ENCODE measurements at places on chromosomes 2 and 18.

- no peak for DNase-seq
These were observed 195.7 kb downstream of the ARL4C start for GRCh38 chr2:234300932-234301823.

DNA sequence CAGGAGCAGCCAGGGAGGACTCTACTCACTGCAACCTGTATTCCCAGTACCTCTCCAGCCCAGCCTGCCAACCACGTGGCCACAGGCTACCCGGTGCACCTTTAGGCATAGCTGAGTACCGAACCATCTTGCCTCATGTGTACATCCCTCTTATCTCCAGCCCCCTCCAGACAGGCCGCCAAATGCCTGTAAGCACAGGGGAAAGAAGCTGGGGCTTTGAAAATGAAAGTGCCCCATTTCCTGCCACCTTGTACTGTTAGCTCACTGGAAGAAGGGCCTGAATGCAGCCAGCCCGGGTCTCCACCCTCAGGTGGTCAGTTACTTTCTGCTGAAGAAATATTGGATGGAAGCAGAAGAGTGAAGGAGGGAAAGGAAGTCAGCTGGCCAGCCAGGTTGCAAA lies 27.2 kb upstream of the RFX8 start:
- no peak for DNase-seq

DNA sequence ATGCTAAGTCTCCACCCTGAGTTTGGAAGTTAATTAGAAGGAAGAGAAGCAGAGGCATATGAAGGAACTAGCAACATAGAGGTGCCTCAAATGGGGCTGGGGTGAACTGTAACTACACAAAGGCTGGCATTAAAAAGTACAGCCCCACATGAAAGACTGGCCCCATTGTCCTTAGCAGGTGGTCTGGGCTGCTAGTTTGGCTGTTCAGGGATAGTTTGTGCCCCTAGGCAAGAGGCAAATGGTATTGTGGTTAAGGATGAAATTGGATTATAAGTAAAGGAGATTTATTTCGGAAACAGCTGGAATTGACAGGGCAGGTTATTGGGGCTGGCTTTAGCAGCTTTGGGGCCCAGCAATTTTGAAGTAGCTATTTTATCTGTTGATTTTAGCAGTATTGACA lies 365.7 kb upstream of the TNP1 start:
- no peak for DNase-seq

DNA sequence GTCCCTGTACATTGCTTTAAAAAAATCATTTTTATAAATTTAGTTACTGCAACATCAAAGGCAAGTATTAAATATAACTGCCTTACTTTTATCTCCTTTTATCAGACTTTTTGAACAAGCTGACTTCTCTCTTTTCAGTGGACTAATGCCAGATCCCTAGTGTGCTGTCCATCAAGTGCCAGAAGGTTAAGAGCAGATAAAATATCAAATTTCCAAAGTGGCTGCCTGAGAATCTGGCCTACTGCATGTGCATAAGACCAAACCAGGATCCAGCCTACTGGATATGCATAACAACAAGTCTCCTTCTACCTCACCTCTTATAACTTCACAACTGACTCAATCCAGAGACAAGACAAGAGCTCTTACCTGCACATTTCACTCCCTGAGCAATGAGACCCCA lies 59.8 kb upstream of the CHRNA1 start:
- no peak for DNase-seq

DNA sequence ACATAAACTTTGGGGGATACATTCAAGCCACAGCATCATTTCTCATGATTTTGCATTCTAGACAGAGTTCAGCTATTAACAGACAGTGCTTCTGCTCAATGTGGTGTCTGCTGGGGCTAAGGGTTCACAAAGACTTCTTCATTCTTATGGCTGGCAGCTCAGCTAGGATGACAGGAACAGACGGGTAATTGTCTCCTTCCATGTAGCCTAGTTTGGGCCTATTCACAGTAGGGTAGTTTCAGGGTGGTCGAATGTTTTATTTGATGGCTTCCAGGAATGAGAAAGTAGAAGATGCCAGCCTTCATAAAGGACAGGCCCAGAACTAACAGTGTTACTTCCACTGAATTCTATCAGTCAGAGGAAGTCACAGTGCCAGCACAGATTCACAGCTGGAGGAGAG lies 26.0 kb upstream of the BCL2L11 start:
- no peak for DNase-seq

GRCh38 chr2:18788592-18788991 lies 199.2 kb upstream of the NT5C1B start:
- no peak for DNase-seq

DNA sequence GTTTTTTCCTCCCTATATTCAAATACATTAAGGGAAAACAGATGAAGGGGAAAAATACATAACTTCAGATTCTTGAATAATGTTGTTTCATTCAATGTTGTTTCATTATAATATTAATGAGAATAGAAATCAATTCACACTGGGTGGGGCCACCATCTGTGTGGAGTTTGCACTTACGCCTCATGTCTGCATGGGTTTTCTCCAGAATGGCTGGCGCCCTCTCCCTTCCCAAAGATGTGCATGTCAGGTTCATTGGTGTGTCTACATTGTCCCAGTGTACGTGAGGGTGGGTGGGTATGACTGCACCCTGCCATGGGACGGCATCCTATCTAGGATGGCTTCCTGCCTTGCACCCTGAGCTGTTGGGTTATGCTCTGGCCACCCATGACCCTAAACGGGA lies 51.7 kb downstream of the COBLL1 start:
- DNase-seq = no peak

DNA sequence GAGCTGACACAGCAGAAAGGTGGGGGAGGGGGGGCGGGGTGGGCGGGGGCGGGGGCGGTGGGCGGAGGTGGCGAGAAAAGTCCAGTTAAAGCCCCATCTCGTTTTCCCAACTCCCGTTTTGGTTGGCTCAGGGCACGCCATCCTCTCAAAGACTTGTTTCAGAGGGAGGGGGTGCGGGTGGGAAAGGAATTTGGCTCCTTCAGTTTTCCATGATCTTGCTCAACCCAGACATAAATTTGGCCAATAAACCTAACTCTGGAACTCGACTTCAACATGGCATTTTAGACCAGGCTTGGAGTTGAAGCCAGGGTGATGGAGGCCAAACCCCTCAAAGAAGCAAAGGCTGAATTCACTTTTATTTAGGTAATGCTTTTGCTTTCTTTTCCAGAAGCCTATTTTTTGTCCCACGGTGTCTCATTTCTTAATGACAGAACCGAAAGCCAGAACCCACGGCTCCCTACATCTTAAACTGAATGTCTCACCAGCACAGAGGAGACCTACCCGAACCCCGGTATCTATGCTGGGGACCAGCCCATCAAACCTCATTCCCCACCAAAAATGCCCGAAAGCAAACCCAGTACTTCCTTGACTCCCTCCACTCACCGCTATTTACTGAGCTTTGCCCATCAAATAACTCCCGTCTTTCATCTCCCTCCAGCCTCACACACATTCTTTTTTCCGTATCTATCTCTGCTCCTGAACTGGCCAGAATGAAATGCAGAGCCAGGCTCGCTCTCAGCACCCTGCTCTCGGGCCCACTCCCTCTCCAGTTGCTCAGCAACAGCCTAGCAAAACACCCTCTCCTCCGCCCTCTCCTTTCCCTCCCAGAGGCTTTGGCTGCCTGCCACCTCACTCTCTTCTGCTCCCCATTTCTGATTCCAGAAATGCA lies 4.3 kb downstream of the IGFBP5 start:
- DNase-seq = peak; percentile 62

GRCh38 chr18:62802523-62802922 lies 87.2 kb downstream of the PHLPP1 start:
- DNase-seq = no peak

- no peak for DNase-seq
These were observed 348.7 kb upstream of the GALNT5 start for GRCh38 chr2:156908825-156909224.

GRCh38 chr2:23107327-23107941 lies 277.5 kb upstream of the KLHL29 start:
- no peak for DNase-seq

- no peak for DNase-seq
These were observed 8.9 kb upstream of the DARS1 start for GRCh38 chr2:135994281-135994680.

DNA sequence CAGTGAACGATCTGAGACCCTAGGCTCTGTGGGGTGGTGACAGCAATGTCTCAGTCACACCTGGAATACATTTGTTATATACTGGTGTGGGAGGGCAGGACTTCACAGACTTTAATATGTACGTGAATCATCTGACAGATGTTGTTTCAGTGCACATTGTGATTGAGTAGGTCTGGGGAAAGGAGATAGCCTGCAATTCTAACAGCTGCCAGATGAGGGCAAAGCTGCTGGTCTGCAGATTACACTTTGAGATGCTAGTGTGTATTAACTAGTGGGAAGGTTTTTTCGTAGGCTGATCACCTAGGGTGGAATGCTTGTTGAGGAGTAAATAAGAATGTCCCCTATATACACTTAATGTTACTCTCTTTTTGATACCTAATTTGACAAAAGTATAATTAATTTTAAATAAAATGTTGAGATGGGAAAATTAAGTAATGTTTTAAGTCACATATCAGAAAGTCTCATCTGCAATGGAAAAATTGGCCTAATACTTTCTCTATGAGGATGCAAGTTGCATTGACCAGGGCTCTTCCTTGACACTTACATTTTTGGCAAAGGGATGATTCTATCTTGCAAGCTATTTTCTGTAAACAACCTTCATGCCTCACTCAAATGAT lies 496.9 kb upstream of the HNMT start:
- no peak for DNase-seq

- DNase-seq = no peak
These were observed 19.3 kb downstream of the TTC39C start for GRCh38 chr18:24033641-24034412.

- no peak for DNase-seq
These were observed 95.9 kb upstream of the TAF1B start for GRCh38 chr2:9747396-9747795.

DNA sequence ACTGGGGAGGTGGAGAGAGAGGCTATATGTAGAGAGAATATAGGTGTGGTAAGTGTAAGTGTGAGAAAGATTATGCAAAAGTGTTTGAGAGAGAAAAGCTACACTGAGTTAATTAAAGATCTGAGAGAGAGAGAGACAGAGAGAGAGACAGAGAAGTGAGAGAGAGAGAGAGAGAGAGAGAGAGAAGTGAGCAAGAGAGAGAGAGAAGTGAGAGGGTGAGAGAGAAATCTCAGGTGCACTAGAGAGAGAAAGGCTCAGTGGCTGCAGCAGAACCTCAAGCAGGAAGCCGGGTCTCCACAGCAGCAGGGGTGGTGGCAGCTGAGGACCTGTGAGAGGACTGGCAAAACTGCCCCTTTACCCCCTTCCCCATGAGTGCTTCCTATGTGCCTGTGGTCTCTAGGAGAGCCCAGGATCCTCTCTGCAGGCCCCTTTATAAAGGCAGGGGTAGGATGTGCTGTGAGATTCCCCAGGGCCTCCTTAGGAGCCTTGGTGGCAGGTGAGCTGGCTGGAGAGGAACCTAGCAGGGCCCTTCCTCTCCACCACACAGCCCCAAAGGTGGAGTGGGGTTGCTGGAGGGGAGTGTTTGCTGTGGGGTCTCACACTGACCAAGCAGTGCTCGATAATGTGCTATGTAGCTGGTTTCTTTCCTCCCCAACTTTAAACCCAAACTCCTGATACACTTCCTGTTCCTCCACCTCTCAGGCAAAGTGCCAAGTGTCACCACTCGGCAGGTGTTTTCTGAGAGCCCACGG lies 52.6 kb downstream of the SLC4A5 start:
- DNase-seq = no peak

- DNase-seq = no peak
These were observed 237.3 kb downstream of the GALR1 start for GRCh38 chr18:77486985-77487384.

GRCh38 chr2:34912084-34912483 lies 1313.0 kb upstream of the FAM98A start:
- no peak for DNase-seq

GRCh38 chr2:50135821-50136220 lies 896.1 kb downstream of the NRXN1 start:
- no peak for DNase-seq

GRCh38 chr18:49162226-49162864 lies 211.6 kb upstream of the SMAD7 start:
- no peak for DNase-seq

- no peak for DNase-seq
These were observed 8.1 kb upstream of the WIPF1 start for GRCh38 chr2:174605687-174606086.

GRCh38 chr2:30769481-30769780 lies 37.8 kb downstream of the CAPN13 start:
- no peak for DNase-seq

DNA sequence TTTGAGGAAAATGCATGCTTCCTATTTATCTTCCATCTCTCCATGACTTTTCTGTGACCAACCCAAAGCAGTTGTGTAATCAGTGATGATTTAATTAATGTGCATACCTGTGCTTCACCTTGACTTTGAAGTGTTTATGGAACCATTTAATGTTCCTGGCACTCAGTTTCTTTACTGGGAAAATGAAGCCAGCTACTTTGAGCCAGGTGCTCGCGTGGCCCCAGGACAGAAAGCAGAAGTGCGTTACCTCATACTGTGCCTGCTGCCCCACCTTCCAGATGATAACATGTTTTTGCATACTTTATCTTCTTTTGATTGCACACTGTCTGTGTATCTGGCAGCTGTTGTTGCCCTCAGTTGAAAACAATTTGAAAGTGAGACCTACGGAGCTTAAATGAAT lies 61.3 kb downstream of the PMAIP1 start:
- no peak for DNase-seq

DNA sequence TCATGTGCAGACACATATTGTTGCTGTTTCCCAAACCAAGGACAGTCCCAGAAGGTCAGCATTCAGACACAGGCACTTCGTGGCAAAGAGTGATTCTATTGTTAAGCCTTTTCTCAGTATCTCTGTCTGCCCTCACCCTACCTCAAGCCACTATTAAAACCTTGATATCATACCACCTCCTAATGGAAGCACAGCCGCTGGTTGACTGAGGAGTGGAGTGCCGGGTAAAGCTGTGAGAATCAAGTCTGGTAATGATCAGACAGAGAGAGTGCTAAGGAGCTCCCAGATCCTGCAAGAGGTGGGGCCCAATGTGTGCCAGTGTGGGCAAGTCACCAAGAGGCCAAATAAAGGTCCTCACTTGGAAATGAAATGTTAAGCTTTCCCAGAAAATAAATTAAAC lies 819.5 kb downstream of the BCL11A start:
- DNase-seq = no peak

- no peak for DNase-seq
These were observed 407.6 kb upstream of the MYT1L start for GRCh38 chr2:2738684-2739083.

GRCh38 chr18:64803471-64803870 lies 654.6 kb upstream of the LINC00305 start:
- no peak for DNase-seq

DNA sequence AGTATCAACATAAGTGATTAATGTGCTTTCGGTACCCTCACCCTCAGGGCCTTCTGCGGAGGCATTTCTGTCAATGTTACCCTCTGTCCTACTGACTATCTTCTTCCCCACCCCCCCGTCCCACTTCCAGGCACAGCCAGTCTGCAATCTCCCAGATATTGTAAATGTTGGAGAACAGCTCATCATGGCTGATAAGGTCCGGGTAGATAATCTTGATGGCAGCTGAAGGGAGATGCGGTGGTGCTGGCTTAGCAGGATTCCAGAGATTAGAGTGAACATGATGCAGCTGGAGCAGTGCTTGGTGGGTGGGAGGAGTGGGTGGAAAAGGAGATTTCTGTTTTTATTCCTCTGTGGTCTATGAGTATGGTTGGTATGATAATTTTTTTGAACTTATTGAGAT lies 15.5 kb downstream of the GTF2A1L start:
- DNase-seq = no peak

GRCh38 chr2:107545851-107546250 lies 280.8 kb upstream of the RGPD4 start:
- no peak for DNase-seq

GRCh38 chr18:74456349-74457042 lies 612 bp downstream of the DIPK1C start:
- DNase-seq = peak; percentile 16
